ENCODE measurements at places on chromosomes 5 and 9. TPM values are rescaled to one million over a fixed set of nuclear protein-coding genes. Genes with fewer than 3 reads are reported as not detected.

GRCh38 chr9:127803507-127804352 is 1.0 kb downstream of the FPGS start:
- H3K36me3 ChIP-seq: no peaks in the 10 kb centered on the region
- H3K27me3 ChIP-seq: no peaks in the 10 kb centered on the region
- no peaks in the 10 kb centered on the region for H3K4me1 ChIP-seq
- peak overlapping the region; percentile 93 for H3K27ac ChIP-seq
- H3K4me3 ChIP-seq: peak overlapping the region; percentile 82

- no peak for DNase-seq
- H3K27ac ChIP-seq: no peak overlapping the region
- H3K27me3 ChIP-seq: no peaks in the 10 kb centered on the region
- H3K36me3 ChIP-seq: no peaks in the 10 kb centered on the region
- no peaks in the 10 kb centered on the region for H3K4me1 ChIP-seq
- no peak overlapping the region for H3K4me3 ChIP-seq
Observed at GRCh38 chr9:136002881-136003280, 41.7 kb upstream of the UBAC1 start.

GRCh38 chr9:134550584-134550983 is 91.0 kb upstream of the COL5A1 start:
- H3K36me3 ChIP-seq: no peaks in the 10 kb centered on the region
- no peaks in the 10 kb centered on the region for H3K4me1 ChIP-seq
- DNase-seq: no peak
- no peak overlapping the region for H3K27ac ChIP-seq
- no peaks in the 10 kb centered on the region for H3K27me3 ChIP-seq

DNA sequence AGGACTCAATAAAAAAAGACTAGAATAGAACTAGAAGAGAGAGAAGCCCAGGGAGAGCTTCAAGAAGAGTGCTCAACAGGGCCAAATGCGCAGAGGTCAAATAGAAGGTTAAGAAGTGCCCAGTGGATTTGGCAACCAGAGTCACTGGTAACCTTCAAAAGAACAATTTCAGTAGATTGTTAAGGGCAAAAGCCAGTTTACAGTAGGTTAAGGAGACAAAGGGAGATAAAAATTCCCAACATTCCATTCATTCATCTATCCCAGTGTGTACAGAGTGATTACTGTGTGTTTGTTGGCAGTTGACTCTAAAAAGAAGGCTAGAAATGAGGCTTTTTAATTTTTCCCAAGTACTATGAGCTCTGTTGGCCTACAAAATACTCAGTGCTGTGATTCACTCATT is 69.4 kb downstream of the RIGI start:
- H3K27ac ChIP-seq: no peak overlapping the region
- no peaks in the 10 kb centered on the region for H3K36me3 ChIP-seq
- no peak overlapping the region for H3K4me3 ChIP-seq
- no peaks in the 10 kb centered on the region for H3K27me3 ChIP-seq
- H3K4me1 ChIP-seq: no peaks in the 10 kb centered on the region
- DNase-seq: no peak

DNA sequence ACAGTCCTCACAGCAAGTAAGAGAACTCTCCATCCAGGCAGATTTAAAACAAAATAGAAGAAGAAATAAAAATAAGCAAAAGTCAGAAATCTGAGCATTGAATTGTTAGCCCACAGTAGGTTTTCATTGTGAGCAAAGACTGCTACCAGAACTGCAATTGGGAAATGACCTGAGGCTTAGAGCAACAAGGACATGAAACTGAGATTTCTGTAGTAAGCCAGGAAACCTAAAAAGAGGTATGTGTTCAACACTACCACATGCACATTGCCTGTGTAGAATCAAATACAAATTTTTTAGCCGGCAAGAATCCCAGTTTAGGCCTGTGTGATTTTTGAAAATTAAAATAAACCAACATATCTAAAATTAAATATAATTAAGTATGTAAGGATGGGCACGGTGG is 928.4 kb upstream of the WWC1 start:
- H3K27ac ChIP-seq: no peak overlapping the region
- no peaks in the 10 kb centered on the region for H3K4me1 ChIP-seq
- no peak for DNase-seq
- no peaks in the 10 kb centered on the region for H3K36me3 ChIP-seq
- no peaks in the 10 kb centered on the region for H3K27me3 ChIP-seq

Gene RASGRF2
- 13.7 TPM for total RNA-seq

- H3K4me3 ChIP-seq: no peak overlapping the region
- no peaks in the 10 kb centered on the region for H3K36me3 ChIP-seq
- no peaks in the 10 kb centered on the region for H3K27me3 ChIP-seq
- H3K4me1 ChIP-seq: peaks cover 8% of the 10 kb centered on the region
- H3K27ac ChIP-seq: peak overlapping the region; percentile 47
- DNase-seq: no peak
Observed at GRCh38 chr9:18683312-18683711, 209.4 kb downstream of the ADAMTSL1 start.

DNA sequence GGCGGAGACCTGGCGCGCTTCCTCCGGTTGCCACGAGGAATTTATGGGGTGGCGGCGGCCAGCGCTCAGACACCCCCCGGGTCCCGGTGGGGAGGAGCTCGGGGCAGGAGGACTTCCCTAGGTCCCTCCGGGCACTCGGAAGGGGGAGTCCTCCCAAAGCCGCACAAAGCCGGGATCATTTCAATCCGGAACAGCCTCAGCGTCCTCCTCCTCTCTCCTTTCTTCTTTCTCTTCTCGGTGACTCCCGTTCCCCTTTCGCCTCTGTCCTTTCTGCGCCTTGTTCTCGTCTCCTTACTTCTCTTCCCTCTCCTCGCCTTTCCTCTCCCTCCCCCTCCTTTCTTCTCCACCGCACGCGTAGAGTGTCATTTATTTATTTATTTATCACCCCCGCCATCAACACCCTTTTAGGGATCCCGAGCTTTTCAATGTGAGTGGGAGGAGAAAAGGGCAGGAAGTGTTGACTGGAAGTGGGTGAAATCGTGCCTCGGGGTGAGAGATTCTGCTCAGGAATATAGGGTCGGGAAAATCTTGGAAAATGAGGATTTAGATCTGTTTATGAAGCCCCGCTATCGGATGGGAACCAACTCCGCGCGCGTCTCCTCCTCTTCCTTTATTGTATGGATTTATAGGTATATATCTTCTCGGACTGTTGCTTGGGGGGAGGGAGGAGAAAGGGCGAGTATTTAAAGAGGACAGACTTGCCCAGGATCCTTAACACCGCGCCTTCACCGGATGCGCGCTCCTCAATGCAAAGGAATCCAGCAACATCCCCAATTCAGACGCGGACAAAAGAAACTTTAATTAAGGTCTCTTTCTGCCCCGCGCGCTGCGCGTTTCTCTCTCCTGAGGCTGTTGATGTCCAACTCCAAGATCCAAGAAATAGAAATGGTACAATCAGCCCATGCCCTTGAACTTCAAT is 2.0 kb upstream of the ZNF462 start:
- DNase-seq: peak; percentile 41
- H3K4me3 ChIP-seq: peak overlapping the region; percentile 80
- peak overlapping the region; percentile 91 for H3K27ac ChIP-seq
- H3K4me1 ChIP-seq: no peaks in the 10 kb centered on the region
- H3K36me3 ChIP-seq: no peaks in the 10 kb centered on the region
- no peaks in the 10 kb centered on the region for H3K27me3 ChIP-seq

DNA sequence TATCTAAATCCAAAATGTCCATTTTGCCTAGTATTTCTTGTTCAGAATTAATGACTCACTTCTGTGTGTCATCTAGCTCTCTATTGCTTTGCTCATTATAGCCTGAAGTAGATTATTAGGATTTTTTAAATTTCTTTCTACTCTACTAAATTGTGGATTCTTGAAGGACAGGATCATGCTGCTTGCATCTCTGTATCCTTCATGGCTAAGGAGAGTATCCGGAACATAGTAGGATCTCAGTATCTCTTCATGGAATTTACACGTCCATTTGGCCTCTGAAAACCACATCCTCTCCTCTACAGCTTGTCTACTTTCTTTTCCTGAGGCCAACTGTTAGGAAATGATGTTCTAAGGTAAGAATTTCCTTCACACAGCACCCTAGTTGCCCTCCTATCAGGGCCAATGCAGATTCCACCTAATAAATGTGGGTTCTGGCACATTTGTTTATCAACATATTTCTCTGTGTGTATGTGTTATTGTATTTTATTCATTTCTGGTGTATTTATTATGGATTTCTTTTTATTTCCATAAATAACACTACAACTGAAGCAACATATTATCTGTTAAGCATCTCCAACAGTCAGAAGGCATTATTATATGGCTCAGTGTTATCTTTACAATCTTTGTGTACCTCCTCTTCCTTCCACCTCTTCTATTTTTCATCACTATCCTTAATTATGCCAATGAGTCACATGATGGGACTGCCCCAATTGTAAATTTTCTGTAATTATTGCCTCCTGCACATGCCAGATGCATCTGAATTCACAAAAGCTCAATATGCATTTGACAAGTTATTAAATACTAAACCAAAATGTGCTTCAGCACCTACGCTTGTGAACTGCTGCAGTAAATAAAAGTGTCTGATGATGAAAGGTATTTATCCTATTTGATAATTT is 557.8 kb upstream of the TLE4 start:
- no peak overlapping the region for H3K27ac ChIP-seq
- H3K4me3 ChIP-seq: no peak overlapping the region
- no peaks in the 10 kb centered on the region for H3K4me1 ChIP-seq
- no peak for DNase-seq
- no peaks in the 10 kb centered on the region for H3K36me3 ChIP-seq

- peaks cover 6% of the 10 kb centered on the region for H3K4me1 ChIP-seq
- no peaks in the 10 kb centered on the region for H3K27me3 ChIP-seq
- H3K4me3 ChIP-seq: no peak overlapping the region
- H3K36me3 ChIP-seq: no peaks in the 10 kb centered on the region
- H3K27ac ChIP-seq: no peak overlapping the region
Observed at GRCh38 chr9:137674976-137675320, 56.1 kb downstream of the EHMT1 start.

GRCh38 chr9:8599937-8600336 is 800.4 kb upstream of the DMAC1 start:
- H3K27me3 ChIP-seq: no peaks in the 10 kb centered on the region
- H3K27ac ChIP-seq: no peak overlapping the region
- no peaks in the 10 kb centered on the region for H3K4me1 ChIP-seq

GRCh38 chr5:82164977-82165713 is 113.0 kb downstream of the RPS23 start:
- peak overlapping the region; percentile 69 for H3K27ac ChIP-seq
- DNase-seq: peak; percentile 26
- no peaks in the 10 kb centered on the region for H3K27me3 ChIP-seq
- H3K36me3 ChIP-seq: no peaks in the 10 kb centered on the region
- no peaks in the 10 kb centered on the region for H3K4me1 ChIP-seq

Gene SH3PXD2B
- 31.5 TPM for total RNA-seq

DNA sequence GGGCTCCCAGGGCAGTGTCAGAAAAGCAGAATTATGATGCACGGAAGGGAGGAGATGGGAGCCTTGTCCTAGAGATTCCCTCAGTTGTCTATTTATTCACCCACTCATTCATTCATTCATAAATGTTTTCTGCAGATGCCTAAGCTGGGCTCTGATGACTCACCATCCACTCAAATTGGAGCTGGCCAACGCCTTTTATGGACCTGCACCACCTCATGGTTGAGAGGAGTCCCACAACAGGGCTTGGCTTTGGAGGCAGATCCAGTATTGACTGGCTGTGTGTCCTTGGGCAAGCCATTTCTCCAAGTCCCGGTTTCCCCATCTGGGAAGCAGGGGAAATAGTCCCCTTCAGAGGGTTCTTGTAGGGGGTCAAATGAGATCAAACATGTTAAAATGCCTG is 227.8 kb downstream of the MELK start:
- H3K36me3 ChIP-seq: no peaks in the 10 kb centered on the region
- H3K27me3 ChIP-seq: no peaks in the 10 kb centered on the region
- no peak overlapping the region for H3K27ac ChIP-seq

Gene WDR31
- total RNA-seq: 0.29 TPM

Gene LECT2
- not detected for total RNA-seq

DNA sequence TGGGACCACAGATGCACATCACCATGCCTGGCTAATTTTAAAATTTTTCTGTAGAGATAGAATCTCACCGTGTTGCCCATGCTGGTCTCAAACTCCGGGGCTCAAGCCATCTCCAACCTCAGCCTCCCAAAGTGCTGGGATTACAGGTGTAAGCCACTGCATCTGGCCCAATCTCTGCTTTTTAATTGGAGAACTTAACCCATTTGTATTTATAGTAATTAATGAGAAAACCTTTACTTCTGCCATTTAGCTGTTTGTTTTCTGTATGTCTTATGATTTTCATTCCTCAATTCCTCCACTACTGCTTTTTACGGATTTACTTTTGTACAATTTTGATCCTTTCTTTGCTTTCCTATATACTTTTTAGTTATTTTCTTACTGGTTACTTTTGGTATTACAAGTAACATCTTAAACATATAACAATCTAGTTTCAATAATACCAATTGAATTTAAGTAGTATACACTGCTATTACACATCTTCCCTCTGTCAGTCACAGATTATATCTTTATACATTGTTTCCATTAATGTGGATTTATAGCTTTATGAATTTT is 26.1 kb downstream of the RALGDS start:
- H3K27ac ChIP-seq: no peak overlapping the region
- no peaks in the 10 kb centered on the region for H3K27me3 ChIP-seq
- no peak overlapping the region for H3K4me3 ChIP-seq
- H3K36me3 ChIP-seq: no peaks in the 10 kb centered on the region
- no peak for DNase-seq

Gene TSSK1B
- not detected for total RNA-seq

- H3K27ac ChIP-seq: no peak overlapping the region
- no peak for DNase-seq
- H3K27me3 ChIP-seq: no peaks in the 10 kb centered on the region
- no peak overlapping the region for H3K4me3 ChIP-seq
- no peaks in the 10 kb centered on the region for H3K4me1 ChIP-seq
Observed at GRCh38 chr5:61461417-61461816, 129.4 kb downstream of the ZSWIM6 start.

DNA sequence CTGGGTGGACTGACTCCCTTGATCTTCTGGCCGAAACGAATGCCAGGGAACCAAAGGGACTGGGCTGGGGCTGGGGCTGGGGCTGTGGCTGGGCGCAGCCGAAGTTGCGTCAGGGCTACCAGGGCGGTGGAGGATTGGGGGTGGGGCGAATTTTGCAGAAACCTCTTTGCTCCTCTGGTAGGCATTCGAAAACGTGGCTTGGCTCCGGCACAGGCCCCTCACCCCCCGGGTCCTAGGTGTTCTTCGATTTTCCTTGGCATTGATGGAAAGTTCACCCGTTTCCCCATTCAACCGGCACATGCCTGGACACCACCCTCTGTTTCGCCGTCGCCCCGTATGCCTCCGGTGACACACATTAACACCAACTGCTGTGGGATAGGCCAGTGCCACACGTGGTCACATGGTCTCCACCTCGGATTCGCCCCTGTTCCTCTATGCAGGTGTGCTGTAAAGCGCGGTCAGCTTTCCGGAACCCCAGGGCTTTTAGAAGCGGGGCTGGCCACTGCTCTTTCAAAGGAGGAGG is 477.1 kb downstream of the SPATA31A7 start:
- no peaks in the 10 kb centered on the region for H3K4me1 ChIP-seq
- H3K4me3 ChIP-seq: no peak overlapping the region
- no peak overlapping the region for H3K27ac ChIP-seq
- no peaks in the 10 kb centered on the region for H3K36me3 ChIP-seq
- peak; percentile 5 for DNase-seq
- no peaks in the 10 kb centered on the region for H3K27me3 ChIP-seq

Data from uterus (tissue), 4 donors.